Upper lobe of left lung (tissue), 6 donors: ENCODE measurements at places on chromosomes 3 and 15. TPM values are rescaled to one million over a fixed set of nuclear protein-coding genes. Genes with fewer than 3 reads are reported as not detected.

DNA sequence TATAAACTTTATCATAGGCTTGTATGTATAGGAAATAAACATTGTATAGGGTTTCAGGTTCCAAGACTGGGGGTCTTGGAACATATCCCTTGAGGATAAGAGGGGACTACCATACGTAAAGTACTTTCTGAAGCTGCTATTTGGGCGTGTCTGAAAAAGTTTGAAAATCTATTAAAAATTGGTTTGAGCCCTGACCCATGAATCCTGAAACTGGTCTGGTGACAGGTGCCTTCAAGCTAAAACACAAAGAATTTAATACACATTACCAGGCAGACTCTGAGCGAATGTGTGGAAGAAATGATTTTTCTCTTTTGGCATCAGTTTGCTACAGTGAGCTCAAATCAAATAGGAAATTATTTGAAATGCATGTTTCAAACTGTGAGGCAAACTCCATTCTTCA is 16.3 kb downstream of the TF start:
- no peaks in the 10 kb centered on the region for H3K36me3 ChIP-seq
- DNase-seq, result no peak
- H3K4me3 ChIP-seq, result no peak overlapping the region
- H3K27ac ChIP-seq, result no peak overlapping the region

DNA sequence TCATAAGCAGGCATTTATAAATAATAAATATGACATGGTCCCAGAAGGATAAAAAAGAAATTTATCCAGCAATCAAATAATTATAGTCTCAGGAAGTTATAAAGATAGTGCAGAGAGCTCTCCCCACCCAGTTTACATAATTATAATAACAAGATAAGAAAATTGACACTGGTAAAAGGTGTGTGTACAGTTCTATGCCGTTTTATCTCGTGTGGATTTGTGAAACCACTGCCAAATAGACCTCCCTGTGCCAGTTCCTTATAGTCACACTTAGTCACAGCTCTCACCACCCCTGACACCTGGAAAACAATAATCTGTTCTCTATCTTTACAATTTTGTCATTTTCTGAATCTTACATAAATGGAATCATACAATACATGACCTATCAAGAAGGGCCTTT is 320.1 kb downstream of the KBTBD8 start:
- H3K4me3 ChIP-seq, result no peak overlapping the region
- no peak for DNase-seq
- H3K27ac ChIP-seq, result no peak overlapping the region
- H3K27me3 ChIP-seq, result no peaks in the 10 kb centered on the region
- no peaks in the 10 kb centered on the region for H3K36me3 ChIP-seq

DNA sequence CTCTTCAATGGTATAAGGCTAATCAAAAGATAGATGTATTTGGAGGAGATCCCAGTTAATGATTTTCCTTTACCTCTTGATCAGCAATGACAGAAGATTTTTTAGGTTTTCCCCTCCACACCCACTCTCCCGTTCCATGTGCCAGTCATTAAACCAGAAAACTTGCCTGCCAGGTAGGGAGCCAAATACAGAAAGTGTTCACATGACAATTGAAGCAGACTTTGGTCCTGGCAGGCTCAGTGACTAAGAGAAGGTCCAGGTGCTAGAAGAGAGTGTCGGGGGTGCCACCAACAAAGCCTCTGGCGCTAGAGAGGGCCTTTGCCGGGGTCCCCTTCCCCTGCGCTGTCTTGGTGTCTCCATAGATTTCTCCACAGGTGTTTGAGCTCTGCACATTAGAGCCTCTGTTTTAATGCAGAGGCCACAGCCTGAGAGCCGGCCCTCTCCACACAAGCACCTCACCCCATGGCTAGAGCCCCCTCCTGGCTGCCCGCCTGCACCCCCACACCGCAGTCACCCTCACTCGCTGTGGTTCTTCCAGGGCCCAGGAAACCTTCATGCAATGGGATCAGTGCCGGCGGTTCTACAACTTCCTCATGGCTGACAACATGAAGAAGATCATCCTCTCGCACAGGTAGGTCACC is 36.4 kb downstream of the RLBP1 start:
- peaks cover 48% of the 10 kb centered on the region for H3K36me3 ChIP-seq
- H3K4me1 ChIP-seq, result no peaks in the 10 kb centered on the region
- no peak overlapping the region for H3K4me3 ChIP-seq
- no peak overlapping the region for H3K27ac ChIP-seq
- DNase-seq, result no peak

DNA sequence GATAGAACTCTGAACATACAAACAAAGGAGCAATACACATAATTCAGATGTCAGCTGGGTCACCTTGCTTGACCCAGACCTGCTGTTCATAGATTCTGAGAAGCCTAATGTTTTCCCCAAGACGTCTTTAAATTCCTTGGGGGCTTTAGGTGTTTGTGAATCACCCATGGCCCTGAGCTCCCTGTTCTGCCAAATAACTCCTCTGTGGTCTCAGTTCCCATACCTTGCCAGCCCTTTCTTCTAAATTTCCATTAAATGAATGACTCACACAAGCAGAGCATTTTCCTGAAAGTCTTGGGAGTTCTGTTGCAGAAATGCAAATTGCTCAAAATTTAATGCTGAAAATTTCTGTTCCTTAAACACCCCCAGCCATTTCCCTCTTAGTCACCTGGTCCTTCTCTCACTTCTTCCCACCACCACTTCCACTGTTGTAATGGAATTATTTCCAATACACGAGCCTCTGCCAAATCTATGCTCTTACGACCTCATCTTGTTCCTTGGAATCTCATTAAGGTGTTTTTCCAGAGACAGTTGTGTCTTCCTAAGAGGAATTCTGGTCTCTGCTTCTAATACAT is 33.4 kb upstream of the PSMD6 start:
- no peaks in the 10 kb centered on the region for H3K4me1 ChIP-seq
- no peak overlapping the region for H3K27ac ChIP-seq
- no peak overlapping the region for H3K4me3 ChIP-seq
- no peaks in the 10 kb centered on the region for H3K36me3 ChIP-seq
- DNase-seq, result no peak

Gene GRAMD1C
- 13.6 TPM for total RNA-seq

Gene LIPC
- 0.83 TPM for total RNA-seq

GRCh38 chr3:10816019-10816862 is at the start of gene SLC6A11:
SLC6A11 (plus strand) TSS chr3:10816228; CDS start chr3:10816266, 38 bp downstream.
- DNase-seq, result no peak
- H3K27me3 ChIP-seq, result no peaks in the 10 kb centered on the region
- no peak within 1 kb of the TSS for H3K27ac ChIP-seq
- peaks cover 3% of the 10 kb centered on the region for H3K4me1 ChIP-seq
- H3K36me3 ChIP-seq, result no peaks in the 10 kb centered on the region

GRCh38 chr3:16472593-16472992 is 40.9 kb downstream of the RFTN1 start:
- no peak for DNase-seq
- H3K4me1 ChIP-seq, result peaks cover 11% of the 10 kb centered on the region
- H3K27ac ChIP-seq, result no peak overlapping the region
- no peaks in the 10 kb centered on the region for H3K27me3 ChIP-seq

GRCh38 chr3:40593351-40593750 is 68.6 kb downstream of the ZNF621 start:
- no peaks in the 10 kb centered on the region for H3K27me3 ChIP-seq
- no peaks in the 10 kb centered on the region for H3K36me3 ChIP-seq
- H3K4me3 ChIP-seq, result no peak overlapping the region
- no peak for DNase-seq

DNA sequence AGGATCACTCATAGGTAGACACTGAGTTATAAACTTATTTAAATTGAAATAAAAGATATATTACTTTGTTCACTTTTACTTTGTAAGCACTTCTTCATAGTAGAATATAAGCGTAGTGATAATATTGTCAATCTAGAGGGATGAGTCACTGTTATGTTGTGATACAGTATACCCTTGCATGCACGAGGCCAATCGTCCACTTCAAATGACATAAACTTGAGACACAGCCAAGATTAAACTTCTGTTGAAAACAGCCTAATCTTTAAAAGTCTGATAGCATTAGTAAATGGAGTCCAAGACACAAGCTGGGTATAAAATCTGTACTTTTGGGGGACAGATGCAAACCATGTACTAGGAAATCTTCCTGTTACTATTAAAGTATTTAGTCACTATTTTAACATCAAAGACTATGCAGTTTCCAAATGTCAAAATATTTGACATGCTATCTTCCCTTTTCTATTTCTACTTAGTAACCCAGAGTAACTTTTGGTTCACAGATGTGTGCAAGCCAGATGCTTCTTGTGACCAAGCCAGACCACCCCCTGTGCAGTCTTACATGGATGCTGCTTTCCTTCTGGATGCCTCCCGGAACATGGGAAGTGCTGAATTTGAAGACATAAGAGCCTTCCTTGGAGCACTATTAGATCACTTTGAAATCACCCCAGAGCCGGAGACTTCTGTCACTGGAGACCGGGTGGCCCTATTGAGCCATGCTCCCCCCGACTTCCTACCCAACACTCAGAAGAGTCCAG is 85.3 kb downstream of the PIK3R4 start:
- no peak overlapping the region for H3K4me3 ChIP-seq
- H3K27ac ChIP-seq, result no peak overlapping the region
- no peaks in the 10 kb centered on the region for H3K36me3 ChIP-seq
- H3K27me3 ChIP-seq, result no peaks in the 10 kb centered on the region

- H3K4me3 ChIP-seq, result no peak overlapping the region
- no peaks in the 10 kb centered on the region for H3K36me3 ChIP-seq
- DNase-seq, result no peak
These were observed 12.4 kb downstream of the GNB4 start for GRCh38 chr3:179438841-179439240.

DNA sequence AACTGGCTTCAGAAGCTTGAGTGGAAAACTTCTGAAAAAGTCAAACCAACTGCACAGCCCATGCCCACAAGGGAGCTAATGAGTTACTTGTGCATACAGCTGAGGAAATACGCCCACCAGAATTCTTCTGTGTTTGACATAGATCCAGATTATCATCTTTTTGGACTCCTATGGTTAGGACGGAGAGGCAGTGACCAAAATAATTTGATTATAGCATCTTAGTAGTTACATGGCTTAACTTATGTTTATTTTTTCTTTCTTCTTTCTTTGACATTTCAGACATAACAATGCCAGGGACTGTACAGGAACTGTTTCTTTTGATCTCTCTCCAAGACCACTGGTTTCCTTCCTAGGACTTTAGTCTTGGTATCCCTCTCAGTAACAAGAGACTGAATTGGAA is 246.1 kb upstream of the RASGRP1 start:
- H3K27ac ChIP-seq, result no peak overlapping the region
- H3K27me3 ChIP-seq, result no peaks in the 10 kb centered on the region
- DNase-seq, result no peak
- H3K4me3 ChIP-seq, result no peak overlapping the region

Gene SAMD7
- not detected for total RNA-seq

Gene PLD1
- total RNA-seq, result 15.4 TPM

GRCh38 chr3:37925157-37925556 is 63.5 kb downstream of the CTDSPL start:
- DNase-seq, result no peak
- H3K4me3 ChIP-seq, result no peak overlapping the region
- no peaks in the 10 kb centered on the region for H3K36me3 ChIP-seq
- peaks cover 33% of the 10 kb centered on the region for H3K4me1 ChIP-seq
- H3K27me3 ChIP-seq, result no peaks in the 10 kb centered on the region

DNA sequence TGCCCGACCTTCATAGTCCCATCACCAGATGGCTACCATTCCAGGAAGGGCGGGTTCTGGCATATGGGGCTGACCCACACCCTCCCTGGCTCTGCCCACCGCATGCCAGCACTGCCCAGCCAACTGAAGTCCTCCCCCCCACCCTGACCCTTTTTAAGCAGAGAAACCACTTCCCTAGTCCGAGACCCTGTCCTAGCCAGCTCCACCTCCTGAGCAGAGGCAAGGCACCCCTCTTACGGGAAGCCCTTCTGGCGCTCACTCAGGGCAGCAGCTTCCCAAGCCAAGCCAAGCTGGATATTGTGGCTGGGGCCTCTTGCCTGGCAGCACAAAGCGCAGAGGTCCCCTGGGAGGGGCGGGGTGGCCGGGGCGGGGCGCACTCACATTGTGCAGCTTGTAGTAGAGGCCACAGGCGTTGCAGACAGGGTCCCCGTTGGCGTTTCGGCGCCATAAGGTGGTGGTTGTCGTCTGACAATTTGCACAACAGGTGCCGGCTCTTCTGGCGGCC is 11.5 kb downstream of the GATA2 start:
- no peaks in the 10 kb centered on the region for H3K36me3 ChIP-seq
- H3K27ac ChIP-seq, result peak overlapping the region; percentile 53
- H3K4me1 ChIP-seq, result peaks cover 35% of the 10 kb centered on the region
- no peak overlapping the region for H3K4me3 ChIP-seq
- H3K27me3 ChIP-seq, result peaks cover 10% of the 10 kb centered on the region

Gene IL17RC
- 83.8 TPM for total RNA-seq

Gene MYRIP
- total RNA-seq, result 1.8 TPM

Gene UROC1
- not detected for total RNA-seq

- no peak overlapping the region for H3K27ac ChIP-seq
- H3K4me3 ChIP-seq, result no peak overlapping the region
- no peaks in the 10 kb centered on the region for H3K27me3 ChIP-seq
- no peak for DNase-seq
- H3K4me1 ChIP-seq, result no peaks in the 10 kb centered on the region
- no peaks in the 10 kb centered on the region for H3K36me3 ChIP-seq
These were observed 658.0 kb upstream of the DPPA4 start for GRCh38 chr3:109995377-109995776.

DNA sequence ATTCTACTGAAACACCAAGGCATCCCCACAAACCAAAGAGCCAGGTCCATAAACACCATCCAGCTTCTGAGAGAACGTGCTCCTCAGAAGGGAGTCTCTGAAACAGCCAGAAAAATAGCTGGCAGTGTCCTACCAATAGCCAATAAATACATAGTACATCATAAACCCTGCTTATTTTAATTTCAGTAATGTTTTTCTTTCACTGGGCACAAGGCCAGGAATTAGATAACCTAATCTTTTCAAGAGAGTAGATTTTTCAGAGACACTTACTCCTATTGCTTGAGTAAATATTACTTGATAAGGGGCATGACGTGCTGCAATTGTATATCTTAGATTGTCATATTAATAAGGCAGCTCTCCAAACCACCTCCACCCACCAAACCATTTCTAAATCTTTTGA is 22.7 kb downstream of the GADL1 start:
- H3K27me3 ChIP-seq, result no peaks in the 10 kb centered on the region
- no peak overlapping the region for H3K4me3 ChIP-seq
- DNase-seq, result no peak
- H3K36me3 ChIP-seq, result no peaks in the 10 kb centered on the region
- H3K4me1 ChIP-seq, result no peaks in the 10 kb centered on the region

DNA sequence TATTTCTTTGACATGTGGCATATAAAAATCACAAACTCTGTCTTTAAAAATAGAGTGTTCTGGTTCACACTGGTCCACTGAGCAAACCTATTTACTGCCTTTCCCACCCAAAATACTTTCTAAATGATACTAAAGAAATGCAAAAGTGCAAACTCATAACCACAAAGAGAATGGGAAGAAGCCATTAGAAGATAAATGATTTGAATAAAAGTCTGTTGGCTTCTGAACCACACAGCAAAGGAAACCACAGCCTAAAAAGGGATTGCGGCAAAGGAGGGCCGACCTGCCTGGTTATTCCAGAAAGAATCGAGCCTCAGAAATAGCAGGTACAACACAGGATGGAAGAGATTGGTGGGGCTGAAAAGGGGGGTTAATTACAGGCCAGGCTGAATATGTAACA is 599.5 kb downstream of the FHIT start:
- no peak for DNase-seq
- no peaks in the 10 kb centered on the region for H3K27me3 ChIP-seq
- H3K36me3 ChIP-seq, result no peaks in the 10 kb centered on the region

Gene C15orf62
- 2.3 TPM for total RNA-seq

Gene KLHL6
- total RNA-seq, result 26.8 TPM

Gene GOLGA6L7
- not detected for total RNA-seq

Gene ANKRD34C
- not detected for total RNA-seq

Gene CD80
- total RNA-seq, result 7.4 TPM
